ENCODE measurements at places on chromosomes 13 and 19. TPM values are rescaled to one million over a fixed set of nuclear protein-coding genes. Genes with fewer than 3 reads are reported as not detected.

The ANGPTL4 gene
- total RNA-seq, result 7.9 TPM

DNA sequence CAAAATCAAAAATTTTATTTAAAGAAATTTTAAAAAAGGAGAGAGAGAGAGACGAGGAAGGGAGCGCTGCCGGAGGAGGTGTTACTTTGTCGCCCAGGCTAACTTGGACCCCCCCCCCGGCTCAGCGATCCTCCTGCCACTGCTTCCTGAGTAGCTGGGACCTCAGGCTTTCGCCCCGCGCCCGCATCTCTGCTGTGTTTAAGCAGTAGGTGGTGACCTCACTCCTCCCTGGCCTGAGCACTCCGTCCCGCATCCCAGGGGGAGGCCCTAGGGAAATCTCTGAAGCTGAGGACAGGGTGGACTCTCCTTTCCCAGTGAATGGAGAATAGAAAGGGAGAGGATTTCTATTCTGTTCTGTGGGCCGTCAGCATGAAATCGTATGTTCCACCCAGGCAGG, 485 bp upstream of the ZNF845 start:
- DNase-seq, result peak; percentile 56

- DNase-seq, result no peak
Observed at GRCh38 chr13:28409648-28410047, 85.3 kb downstream of the FLT1 start.

- DNase-seq, result no peak
Observed at GRCh38 chr13:84865783-84866221, 933.4 kb downstream of the SLITRK6 start.

DNA sequence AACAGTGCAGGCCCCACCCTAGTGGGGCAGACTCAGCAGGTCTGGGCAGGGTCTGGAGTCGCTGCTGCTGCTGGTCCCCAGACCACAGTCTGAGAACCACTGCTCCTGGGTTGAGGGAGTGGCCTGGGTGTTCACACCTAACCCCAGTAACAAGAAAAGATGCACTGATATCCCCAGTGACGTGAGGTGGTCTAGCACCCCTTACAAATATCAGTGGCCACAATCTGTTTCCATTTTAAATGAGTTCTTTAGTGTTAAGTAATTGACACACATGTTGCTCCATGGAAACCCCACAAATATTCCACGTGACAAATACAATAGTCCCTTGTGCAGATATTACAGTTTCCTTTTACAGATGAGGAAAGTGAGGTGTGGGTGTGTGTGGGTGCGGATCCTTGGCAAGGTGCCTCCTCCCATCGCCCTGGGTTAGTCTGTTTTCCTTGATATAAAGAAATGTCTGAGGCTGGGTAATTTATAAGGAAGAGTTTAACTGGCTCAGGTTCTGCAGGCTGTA, 96.3 kb upstream of the GPR183 start:
- DNase-seq, result no peak

DNA sequence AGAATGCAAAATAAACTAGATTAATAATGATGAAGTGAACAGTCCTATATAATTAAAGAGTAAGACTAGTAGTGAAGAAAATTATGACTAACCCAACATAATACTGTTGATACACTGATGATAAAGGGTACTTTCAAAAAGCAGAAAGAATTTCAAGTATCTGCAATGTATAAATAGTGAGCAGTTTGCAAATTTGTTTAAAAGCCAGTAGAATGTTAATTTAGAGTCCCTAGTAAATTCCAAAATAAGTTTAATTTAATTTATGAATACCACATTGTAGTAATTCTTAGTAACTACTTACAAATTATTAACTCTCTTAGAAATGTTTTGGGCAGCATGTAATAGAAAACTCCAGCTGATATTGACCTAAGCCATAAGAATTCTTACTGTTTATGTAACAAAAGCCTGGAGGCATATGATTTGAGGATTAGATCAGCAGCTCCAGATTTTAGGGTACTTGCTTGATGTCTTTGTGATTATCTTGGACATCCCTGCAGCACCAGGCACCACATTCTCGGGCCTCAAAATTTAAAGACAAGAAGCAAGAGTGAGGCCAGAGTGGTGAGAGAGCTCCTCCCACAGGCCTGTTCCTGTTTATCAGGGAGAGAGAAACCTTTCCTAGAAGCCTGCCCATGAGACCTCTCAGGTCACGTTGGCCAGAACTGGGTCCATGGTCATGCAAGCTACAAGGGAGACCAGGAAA, 67.6 kb upstream of the TDRD3 start:
- DNase-seq, result peak; percentile 34

Measured in activated CD4-positive, alpha-beta T cell treated with anti-CD3 and anti-CD28 coated beads for 36 hours (primary cell).